ENCODE measurements at places on chromosomes 11 and 22. TPM values are rescaled to one million over a fixed set of nuclear protein-coding genes. Genes with fewer than 3 reads are reported as not detected.

DNA sequence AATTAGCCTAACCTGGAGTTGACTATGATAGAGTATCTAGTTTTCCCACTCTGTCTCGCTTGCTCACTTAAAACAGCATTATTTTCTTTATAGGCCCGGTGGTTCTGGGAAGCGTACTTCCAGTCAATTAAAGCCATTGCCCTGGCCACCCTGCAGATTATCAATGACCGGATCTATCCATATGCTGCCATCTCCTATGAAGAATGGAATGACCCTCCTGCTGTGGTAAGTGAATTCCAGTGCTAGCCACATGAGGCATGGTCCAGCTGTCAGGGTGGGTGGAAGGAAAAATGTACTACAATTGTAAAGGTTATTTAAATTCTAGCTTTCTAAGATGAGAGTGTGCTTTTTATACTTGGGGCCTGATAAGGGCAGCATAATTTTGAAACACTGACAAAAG, 76.0 kb downstream of the EXT2 start:
- DNase-seq, result peak; percentile 32

- no peak for DNase-seq
These were observed 110.9 kb downstream of the ELP4 start for GRCh38 chr11:31620434-31620833.

- peak; percentile 49 for DNase-seq
These were observed 194.3 kb downstream of the OPCML start for GRCh38 chr11:133337951-133338418.

GRCh38 chr11:99376463-99376862, 355.7 kb downstream of the CNTN5 start:
- no peak for DNase-seq

AP5B1 gene
- 16.1 TPM for total RNA-seq

MRPL23 gene
- 91.5 TPM for total RNA-seq

FAM180B gene
- total RNA-seq, result not detected

RCOR2 gene
- 60.1 TPM for total RNA-seq

ATXN10 gene
- total RNA-seq, result 163 TPM

Measured in GM23338 (cell line).